ENCODE measurements at places on chromosomes 2 and 18. TPM values are rescaled to one million over a fixed set of nuclear protein-coding genes. Genes with fewer than 3 reads are reported as not detected.

HOXD9 gene
- total RNA-seq, result 6.4 TPM

KIAA2012 gene
- total RNA-seq, result not detected

FABP1 gene
- total RNA-seq, result not detected

GBX2 gene
- not detected for total RNA-seq

COL5A2 gene
- total RNA-seq, result 61.8 TPM

REEP1 gene
- total RNA-seq, result 0.44 TPM

IL37 gene
- not detected for total RNA-seq

MROH2A gene
- total RNA-seq, result not detected

TUBA3E gene
- total RNA-seq, result not detected

C1QL2 gene
- not detected for total RNA-seq

FER1L5 gene
- total RNA-seq, result not detected

VIT gene
- 48.2 TPM for total RNA-seq

KCTD18 gene
- total RNA-seq, result 18.9 TPM

POTEE gene
- not detected for total RNA-seq

TLX2 gene
- total RNA-seq, result not detected

TEX44 gene
- not detected for total RNA-seq

TMEM185B gene
- total RNA-seq, result 19.9 TPM
